ENCODE measurements at places on chromosomes 6 and 20. TPM values are rescaled to one million over a fixed set of nuclear protein-coding genes. Genes with fewer than 3 reads are reported as not detected.

The PDE7B gene
- total RNA-seq, result 58.5 TPM

The ENPP1 gene
- total RNA-seq, result 0.98 TPM

The TENT5A gene
- 1.5 TPM for total RNA-seq

The CALHM4 gene
- total RNA-seq, result not detected

The FERMT1 gene
- total RNA-seq, result 0.28 TPM

The BRPF3 gene
- total RNA-seq, result 11.6 TPM

GRCh38 chr20:29878777-29879442, 1378.6 kb upstream of the DEFB115 start:
- DNase-seq, result no peak

- DNase-seq, result no peak
Measured at GRCh38 chr6:30047220-30047619, 13.8 kb upstream of the POLR1H start.

DNA sequence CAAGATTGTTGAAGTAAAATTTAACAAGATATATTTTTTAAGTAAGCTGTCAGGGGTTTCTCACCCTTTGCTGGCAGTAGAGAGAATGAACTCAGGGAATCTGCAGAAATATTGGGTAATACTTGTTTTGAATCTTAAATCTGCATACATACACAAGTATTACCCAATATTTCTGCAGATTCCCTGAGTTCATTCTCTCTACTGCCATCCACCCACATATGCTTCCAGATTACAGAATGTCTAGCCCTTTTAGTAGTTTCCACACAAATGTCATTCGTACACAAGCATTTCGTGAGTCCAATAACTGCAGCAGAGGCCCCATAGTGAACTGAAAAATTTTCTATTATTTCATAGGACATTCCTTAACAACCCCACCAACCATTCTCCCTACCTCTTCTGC, 69.6 kb upstream of the TNFRSF21 start:
- no peak for DNase-seq

- DNase-seq, result no peak
Measured at GRCh38 chr6:15442467-15442866, 196.6 kb downstream of the JARID2 start.

GRCh38 chr6:111794727-111795452, 78.4 kb downstream of the FYN start:
- no peak for DNase-seq

DNA sequence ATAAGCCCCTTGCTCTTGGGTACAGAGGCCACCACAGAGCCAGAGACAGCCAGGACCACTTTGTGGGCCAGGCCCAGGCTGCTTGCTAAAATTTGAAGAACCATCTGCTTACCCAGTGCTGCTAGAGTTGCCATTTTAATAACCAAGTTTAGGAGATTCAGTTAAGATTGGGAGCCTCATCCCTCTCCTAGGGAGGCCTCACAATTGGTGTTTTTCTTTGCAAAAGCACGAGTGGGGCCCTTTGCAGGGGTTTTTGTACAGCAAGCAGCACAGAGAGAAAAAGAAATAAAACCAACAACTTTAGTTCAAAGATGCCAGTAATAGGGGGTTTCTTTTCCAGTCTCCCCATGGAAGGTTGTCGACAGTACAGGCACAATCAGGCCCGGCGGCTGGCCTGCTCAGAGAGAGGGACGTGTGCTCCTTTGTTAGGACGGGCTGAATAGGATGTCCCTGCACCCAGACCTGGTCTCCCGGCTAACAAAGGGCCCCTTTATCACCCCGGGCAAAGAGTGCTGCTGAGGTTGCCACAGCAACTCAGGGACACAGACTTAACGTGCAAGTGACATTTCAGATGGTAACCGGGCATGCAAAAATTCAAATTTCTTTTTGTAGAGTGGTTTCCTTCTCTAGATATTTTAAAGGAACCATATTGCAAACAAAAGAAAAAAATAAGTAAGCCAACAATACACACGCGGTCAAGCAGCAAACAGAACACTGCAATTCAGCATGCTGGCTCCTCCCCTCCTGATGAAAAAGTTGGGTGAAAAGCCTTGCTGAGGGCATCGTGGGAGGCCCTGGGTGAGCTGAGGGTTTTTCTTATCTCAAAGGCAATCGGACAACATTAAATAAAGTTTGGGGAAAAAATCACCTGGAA, 10.5 kb upstream of the TOX2 start:
- DNase-seq, result no peak

- DNase-seq, result no peak
Measured at GRCh38 chr6:14787677-14788076, 458.2 kb upstream of the JARID2 start.

GRCh38 chr20:50540620-50541605, 30.7 kb downstream of the PTPN1 start:
- DNase-seq, result peak; percentile 96

- no peak for DNase-seq
Measured at GRCh38 chr6:34695729-34696188, 808 bp downstream of the ILRUN start.

DNA sequence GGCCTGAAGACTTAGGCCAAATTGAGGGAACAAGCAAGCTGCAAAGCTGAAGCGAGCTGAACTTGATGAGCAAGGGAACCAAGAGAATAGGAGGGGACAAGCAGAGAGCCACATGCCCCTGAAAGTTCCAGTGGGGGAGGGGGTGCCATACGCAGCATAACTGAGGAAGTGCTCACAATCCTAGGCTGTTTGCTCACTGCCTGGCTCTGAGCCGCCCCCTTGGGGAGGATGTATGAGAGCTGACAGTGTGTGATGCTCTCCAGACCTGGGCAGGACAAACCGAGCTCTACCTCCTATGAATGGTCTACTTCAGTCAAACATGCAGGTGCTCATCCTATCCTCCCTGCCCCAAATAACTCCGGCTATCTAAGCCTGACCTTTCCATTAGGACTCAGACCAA, 52.1 kb downstream of the FAXC start:
- DNase-seq, result no peak

DNA sequence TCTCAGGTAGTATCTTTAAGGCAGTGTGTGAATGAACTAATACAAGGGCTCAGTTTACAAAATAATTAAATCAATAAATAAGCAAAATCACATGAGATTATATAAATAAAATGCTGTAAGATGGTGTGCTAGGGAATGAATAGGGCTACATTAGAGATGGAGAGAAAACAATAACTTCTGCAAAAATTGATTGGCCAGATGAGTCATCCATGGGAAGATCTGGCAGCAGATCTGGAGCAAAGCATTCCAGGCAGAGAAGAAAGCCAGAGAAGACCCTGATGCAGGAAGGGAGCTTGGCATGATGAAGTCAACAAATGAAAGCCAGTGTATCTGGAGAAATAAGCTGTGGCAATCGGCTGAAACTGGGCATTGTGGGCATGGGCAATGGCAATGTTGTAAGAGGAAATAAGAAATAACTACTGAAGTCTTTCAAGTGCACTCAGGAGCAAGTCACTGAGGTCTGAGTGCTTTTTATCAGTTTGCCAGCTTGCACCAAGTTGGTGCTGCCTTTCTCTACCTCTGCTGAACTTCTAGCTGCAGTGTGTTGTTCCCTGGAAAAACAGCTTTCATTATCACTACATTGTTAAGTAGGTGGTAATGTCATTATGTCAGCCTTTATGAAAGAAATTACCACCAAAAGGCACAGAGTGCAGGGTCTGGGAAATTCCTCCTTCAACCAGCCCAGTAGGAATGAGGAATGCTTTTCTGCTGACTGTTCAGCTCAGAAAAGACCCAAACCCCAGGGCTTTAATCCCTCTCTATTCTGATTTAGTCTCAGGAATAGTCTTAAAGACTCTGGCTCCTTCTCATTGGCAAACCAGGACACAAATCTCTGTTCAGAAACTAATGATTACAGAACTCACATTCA, 231.6 kb downstream of the HTR1B start:
- DNase-seq, result peak; percentile 8

DNA sequence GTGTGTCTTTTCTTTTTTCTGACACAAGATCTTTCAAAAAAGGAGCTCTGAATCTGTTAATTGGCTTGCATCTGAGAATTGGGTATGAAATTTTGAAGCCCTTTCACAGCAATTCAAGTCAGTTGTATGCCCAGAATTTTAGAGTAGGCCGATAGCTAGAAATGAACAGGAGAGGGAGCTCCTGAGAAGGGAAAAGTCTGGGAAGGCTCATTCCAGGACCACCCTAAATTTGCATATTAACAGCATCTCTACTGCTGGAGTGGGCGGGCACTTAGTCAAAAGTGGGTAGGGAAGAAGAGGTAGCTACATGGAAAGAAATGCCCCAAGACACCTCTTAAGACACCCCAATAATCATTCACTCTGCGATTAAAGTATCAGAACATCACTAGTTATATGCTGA, 928.3 kb downstream of the TBC1D32 start:
- DNase-seq, result no peak

All from dermis blood vessel endothelial cell (primary cell).